Stimulated activated naive CD4-positive, alpha-beta T cell treated with Interleukin-2 at 50 U/mL for 16 hours (primary cell): ENCODE measurements at places on chromosomes 16 and 17.

DNA sequence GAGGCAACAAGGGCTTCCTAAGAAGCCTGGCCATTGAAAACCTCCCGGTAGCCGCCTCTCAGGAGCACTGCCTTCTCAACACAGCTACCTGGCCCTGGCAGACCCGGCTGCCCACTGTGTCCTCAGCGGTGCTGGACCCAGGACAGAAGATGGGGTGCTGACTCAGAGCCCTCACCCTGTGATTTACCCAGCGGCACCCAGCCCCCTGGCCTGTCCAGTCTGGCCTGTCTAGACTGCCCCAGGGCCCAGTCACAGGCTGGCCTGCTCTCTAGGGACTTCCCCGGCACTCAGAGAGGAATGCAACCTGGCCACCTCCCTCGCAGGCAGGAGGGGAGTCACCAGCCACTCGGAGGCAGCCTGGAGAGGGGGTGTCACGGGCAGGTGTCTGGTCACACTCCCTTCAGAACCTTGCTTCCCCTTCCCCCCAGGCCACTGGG lies 20.1 kb downstream of the PIEZO1 start:
- no peak for DNase-seq

DNA sequence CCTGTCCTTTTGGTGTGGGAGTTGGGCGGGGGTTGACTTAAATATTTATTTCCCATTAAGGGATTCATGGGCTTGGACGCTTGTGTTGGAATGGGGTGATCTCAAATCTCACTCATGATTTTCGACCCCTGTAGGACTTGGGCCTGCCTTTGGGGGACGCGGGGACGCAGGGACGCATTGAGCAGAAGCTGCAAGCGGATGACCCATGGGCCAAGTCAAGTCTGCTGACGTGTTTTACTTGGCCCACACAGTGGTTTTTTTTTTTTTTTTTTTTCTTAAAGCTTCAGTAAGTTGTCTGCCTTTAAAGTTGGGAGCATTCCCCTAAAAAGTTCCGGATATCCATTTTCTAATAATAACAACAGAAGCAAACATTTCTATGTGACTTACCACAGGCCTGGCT lies 28.9 kb downstream of the CMIP start:
- no peak for DNase-seq

DNA sequence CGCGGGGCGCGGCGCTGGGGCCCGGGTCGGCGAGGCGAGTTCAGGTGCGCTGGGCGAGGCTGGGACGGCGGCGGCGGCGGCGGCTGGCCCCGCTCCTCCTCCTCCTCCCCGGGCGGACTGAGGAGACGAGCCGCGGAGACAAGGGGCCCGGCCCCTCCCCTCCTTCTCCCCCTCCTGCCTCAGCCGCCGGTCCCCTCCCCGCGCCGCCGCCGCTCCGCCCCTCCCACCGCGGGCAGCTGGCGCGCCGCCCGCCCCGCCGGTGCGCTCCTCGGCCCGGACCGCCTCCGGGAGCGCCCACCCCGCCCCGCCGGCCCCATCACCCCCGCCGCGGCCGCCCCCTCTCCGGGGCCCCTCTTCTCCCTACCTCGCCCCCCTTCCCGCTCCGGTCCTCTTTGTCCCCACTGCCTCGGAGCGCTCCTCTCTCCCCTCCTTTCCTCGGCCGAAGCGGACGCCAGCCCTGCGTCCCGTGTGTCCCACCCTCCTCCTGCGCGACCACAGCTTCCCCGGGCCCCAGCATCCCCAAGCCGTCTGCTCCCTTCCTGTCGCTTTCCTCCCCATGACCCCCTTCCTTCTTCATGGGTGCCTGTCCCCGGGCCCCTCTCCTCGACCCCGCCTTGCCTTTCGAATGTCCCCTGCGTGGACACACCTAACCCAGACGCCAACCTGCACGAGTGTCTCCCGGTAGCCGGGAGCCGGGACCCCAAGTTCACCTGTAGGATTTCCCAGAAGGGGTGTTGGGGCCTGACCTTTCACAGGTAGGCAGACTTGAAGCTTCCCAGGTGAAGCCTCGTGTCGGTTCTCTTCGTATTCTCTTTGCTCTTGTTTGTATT lies at the start of gene TOX3:
TSS of gene TOX3 (minus strand) at position 140 of the 830 bp plus-strand sequence. CDS start 420 bp downstream, outside the sequence.
- no peak for DNase-seq

GRCh38 chr16:82152196-82152595 lies 17.8 kb downstream of the MPHOSPH6 start:
- no peak for DNase-seq

DNA sequence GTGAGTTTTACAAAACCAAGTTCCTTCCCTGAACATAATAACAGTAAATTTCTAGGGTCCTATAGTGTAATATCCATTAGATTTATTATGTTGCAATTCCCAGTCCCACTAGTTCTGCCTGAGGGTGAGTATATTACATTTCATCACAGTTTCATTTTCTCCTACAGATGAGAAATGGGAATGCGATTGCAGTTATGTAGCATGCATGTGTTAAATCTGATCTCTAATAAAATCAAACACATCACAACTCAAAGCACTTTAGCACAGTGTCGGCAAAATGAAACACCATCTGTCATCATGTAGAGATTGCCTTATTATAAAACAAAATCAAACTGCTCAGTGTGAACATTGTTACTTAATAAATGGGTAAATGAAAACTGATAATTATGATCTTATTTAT lies 180.5 kb upstream of the TOX3 start:
- DNase-seq, result no peak

GRCh38 chr17:18163547-18163946 lies 20.1 kb upstream of the ALKBH5 start:
- DNase-seq, result no peak

- DNase-seq, result no peak
Measured at GRCh38 chr17:14011740-14012405, 57.4 kb upstream of the COX10 start.

GRCh38 chr16:25709213-25709612 lies 17.5 kb downstream of the HS3ST4 start:
- DNase-seq, result no peak

GRCh38 chr16:86428729-86429517 lies 81.4 kb upstream of the FOXF1 start:
- no peak for DNase-seq

- DNase-seq, result no peak
Measured at GRCh38 chr17:82278308-82278707, 4.8 kb upstream of the CSNK1D start.

GRCh38 chr16:27449434-27450195 lies 47.6 kb downstream of the IL21R start:
- DNase-seq, result peak; percentile 70

GRCh38 chr17:79955691-79956440 lies 79.8 kb downstream of the TBC1D16 start:
- DNase-seq, result no peak

DNA sequence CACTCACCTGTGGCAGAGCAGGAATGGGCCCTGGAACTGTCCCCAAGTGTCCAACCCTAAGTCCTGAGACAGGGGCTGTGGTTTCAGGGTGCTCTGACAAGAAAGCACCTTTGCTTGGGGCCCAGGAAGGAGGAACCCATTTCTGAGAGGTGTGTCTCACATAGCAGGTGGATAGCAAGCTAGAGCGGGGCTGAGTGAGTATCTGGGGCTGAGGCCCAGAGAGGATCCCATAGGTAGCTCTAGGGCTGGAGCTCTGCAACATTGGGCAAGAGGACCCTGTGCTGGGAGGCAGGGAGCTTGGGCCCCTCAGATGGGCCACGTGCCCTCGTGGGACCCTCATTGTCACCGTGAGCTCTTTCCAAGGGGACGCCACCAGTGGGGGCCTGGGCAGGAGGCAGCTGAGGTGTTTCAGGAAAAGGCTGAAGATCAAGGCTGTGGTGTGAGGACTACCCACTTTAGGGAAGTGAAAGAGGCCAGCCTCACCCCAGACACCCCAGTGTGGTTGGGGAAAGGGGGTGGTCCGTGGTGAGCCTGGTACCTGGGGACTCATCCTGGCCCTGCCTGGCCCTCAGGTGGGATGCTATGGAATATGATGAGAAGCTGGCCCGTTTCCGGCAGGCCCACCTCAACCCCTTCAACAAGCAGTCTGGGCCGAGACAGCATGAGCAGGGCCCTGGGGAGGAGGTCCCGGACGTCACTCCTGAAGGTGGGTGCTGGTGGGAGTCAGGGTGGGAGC lies 5.3 kb downstream of the DEF8 start:
- no peak for DNase-seq

GRCh38 chr17:43877451-43878155 lies 29.7 kb downstream of the MPP2 start:
- DNase-seq, result no peak

DNA sequence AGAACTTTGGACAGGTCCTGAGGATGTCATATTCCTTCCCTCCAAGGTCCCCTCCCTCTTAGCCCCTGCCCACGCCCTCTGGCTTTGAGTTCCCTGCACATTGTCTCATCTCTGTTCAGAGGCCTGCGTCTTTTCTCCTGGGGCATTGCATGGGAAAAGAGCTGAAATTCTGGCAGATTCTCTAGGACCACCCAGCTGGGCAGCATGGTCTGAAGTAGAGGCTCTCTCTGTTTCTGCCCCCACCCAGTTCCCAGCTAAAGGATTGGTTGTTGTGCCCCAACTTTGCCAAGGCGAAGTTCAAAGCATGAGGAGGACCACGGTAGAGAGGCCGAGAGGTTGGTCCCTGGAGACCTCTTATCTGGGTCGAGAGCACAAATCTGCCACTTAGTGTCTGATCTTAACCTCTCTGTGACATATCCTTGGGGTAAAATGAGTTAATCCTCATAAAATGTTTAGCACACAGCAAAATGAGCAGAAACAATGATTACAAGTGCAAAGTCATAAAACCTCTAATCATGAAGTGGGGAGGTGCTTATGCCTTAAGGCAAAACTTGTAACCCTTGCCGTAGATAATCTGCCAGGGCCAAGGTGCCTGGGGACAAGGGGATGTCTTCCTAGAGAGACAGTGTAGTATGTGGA lies 2.4 kb downstream of the ABAT start:
- DNase-seq, result no peak

DNA sequence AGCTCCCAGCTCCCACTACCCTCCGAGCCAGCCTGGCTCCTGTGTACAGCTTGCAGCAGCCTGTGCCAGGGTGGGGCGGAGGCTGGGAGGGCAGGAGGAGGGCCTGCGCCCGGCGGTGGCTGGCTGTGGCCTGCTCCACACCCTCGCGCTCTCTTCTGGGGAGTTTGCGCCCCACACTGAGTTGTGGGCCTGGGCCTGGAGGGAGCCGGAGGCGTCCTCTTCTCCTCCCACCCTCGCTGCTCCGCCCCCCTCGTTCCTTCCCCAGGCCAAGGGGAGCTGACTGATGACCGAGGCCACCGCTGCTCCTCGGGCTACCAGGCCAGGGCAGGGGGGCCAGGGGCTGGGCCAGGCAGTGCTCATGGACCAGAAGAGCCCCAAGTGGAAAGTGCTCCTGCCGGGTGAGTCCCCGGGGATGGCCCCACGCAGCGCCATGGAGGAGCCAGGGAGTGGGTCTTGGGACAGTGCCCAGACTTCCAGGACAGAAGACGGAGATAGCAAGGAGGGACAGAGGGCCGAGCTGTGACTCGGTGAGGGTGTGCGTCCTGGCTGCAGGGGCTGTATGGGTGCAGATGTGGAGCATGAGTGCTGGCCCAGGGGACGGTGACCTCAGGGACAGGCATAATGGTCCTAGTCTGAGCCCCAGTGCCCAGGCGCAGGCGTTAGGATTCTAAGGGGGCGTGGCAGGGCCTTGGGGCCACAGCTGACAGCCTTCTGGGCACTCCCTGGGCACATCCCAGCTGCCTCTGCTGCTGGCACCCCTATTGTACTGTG lies 242.1 kb upstream of the GSE1 start:
- DNase-seq, result no peak

- DNase-seq, result no peak
Measured at GRCh38 chr16:27221576-27222248, 18.4 kb downstream of the KDM8 start.

DNA sequence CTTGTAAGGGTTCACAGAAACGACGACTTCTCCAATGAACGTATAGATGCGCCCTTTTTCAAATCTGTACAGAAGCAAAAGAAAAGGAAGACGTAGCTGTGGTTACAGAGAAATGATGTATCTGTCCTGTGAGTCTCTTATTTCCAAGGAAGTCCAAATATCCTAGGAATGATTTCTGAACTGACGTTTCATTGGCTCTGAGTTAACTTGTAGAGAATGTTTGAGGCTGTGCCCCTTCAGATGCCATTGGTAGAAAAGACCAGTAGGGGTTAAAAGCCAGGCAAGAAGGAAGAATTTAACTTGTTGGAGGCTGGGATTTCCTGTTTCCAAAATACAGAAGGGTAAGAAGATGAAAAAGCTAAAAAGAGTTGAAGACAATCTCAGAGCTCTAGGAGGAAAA lies 96.2 kb downstream of the MYO1D start:
- no peak for DNase-seq

GRCh38 chr17:1110862-1111598 lies 68.8 kb downstream of the ABR start:
- no peak for DNase-seq

- DNase-seq, result no peak
Measured at GRCh38 chr17:65888649-65889048, 303.3 kb downstream of the CEP112 start.

GRCh38 chr17:76155988-76156661 lies 15.1 kb upstream of the FOXJ1 start:
- no peak for DNase-seq

DNA sequence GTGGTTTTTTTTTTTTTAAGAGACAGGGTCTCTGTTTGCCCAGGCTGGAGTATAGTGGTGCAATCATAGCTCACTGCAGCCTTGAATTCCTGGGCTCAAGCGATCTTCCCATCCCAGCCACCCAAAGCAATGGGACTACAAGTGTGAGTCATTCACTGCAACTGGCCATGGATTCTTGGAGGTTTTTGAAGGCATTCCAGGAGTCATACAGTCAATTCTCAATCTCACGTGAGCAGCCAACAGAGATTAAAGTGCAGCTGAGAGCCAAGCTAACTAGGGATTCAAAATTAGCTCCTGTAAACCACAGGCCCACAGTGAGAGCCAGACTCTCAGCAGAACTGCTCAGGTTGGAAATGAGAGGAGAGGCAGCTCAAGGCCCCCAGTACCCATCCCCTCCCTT lies 30.2 kb downstream of the XPO6 start:
- no peak for DNase-seq
